ENCODE measurements at places on chromosomes 13 and 19.

- peak; percentile 19 for DNase-seq
Observed at GRCh38 chr13:98239162-98240076, 62.4 kb upstream of the RNF113B start.

DNA sequence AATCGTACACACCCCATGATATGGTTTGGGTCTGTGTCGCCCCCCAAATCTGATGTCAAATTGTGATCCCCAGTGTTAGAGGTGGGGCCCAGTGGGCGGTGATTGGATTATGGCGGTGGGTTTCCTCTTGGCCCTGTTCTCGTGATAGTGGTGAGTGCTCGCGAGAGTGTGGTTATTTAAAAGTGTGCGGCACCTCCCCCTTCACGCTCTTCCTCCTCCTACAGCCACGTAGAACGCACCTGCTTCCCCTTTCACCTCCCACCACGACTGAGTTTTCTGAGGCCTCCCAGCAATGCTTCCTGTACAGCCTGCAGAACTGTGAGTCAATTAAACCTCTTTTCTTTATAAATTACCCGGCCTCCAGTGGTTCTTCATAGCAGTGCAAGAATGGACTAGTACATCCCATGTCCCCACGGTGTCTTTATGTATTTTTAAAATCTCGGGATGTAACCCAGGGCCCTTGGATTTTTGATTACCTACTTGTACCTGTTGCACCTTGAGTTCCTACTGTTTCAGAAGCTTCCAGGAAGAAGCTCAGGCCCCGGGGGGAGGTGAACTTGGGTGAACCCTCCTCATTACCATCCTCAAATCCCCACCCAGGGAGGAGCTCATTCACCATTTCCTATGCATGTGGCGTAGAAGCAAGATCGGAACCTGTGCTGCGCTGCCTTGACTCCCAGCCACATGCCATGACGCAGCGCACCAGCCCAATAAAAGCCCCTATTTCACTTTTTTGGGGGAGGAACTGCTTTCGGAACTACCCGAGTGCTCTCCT is 52.4 kb downstream of the TEX29 start:
- DNase-seq = no peak

DNA sequence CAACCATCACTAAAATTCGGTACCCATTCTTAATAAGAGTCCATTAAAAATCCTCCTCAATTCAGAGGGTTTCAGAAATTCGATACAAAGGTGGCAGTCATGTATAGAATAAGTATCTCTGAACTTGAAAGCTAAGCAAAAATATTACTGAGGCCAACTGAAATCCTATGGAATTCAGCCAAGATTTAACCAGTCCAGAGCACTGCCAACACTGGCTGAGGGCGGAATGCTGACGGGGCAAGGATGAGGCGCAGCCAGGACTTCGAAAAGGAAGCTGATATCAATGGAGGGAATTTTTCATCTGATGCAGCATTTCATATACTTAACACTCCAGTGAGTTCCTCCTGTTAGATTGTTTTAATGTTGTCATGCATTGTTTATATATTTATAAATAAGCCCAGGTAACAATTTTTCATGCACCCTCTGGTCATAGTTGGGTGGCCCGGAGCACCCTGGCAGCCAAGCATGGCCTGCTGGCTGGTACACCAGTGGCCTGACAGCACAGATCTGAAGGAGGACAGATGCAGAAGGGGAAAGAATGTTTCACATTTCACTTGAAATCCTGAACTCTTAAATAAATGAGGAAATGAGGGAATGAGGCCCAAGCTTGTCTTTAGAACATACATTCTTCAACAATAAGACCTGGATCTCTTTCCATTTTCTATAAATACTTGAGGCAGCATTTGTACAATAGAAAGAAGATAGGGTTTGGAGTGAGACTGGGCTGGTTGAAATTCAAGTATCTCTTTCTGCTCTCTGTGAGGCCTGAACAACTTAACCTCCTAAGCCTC is 41.5 kb downstream of the WDFY2 start:
- DNase-seq = no peak

- DNase-seq = no peak
Observed at GRCh38 chr13:45055902-45056648, 64.2 kb upstream of the GTF2F2 start.

DNA sequence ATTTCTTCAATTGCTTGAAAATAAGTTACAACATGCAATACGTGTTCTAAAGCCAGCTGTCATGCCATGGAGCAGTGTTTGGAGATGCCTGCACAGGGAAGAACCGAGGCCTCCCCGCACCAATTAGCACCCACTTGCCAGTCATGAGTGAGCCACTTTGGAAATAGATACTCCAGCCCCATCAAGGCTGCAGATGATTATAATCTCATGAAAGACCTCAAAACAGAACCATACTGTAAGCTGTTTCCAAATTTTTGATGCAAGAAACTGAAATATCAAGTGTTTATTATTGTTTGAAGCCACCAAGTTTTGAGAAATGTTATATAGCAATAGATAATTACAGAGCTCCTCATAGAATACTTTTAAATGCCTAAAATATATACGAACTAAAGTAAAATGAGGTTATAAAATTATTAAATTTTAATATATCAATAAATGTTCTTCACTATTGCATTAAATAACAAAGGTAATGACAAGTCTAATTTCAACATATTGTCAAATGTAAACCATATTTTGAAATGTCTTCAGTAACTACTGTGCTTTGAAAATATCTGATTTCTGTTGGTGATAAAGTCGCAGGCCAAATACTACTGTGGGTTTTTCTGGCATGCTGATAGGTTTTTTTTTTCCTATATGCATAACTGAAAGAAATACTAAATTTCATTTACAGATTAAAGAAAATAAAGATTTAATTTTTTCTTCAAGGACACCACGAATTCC is 43.0 kb downstream of the DIAPH3 start:
- DNase-seq = no peak

- no peak for DNase-seq
Observed at GRCh38 chr13:26412263-26412662, 145.2 kb upstream of the WASF3 start.

DNA sequence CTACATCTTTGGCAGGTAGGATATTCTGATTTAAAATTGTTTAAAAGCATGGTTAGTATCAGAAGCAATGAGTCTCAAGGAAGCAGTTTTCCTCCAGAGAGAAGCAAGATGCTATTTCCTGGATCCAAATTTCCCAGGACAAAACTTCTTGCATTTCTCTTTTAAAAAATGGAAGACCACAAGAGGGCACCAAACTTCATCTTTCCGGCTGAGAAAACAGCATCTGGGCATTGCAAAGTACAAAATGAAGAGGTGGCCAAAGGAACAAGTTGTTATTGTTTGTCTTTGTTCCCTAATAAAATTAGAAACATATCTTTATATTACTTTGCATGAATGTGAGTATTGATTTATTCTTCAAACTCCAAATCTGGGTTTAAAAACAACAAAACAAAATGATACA is 60.0 kb upstream of the LRCH1 start:
- peak; percentile 8 for DNase-seq

- no peak for DNase-seq
Observed at GRCh38 chr19:36771261-36772231, 1.1 kb downstream of the ZNF850 start.
